ENCODE measurements at places on chromosomes 7 and 10. TPM values are rescaled to one million over a fixed set of nuclear protein-coding genes. Genes with fewer than 3 reads are reported as not detected.

Gene LYZL1
- not detected for total RNA-seq

Gene GTF2I
- 46.1 TPM for total RNA-seq

Gene TEX36
- not detected for total RNA-seq

Gene METTL27
- 0.26 TPM for total RNA-seq

Gene EPO
- total RNA-seq: not detected
